ENCODE measurements at places on chromosomes 3 and 15.

- DNase-seq: peak; percentile 89
Measured at GRCh38 chr3:41200669-41201021, 1.3 kb downstream of the CTNNB1 start.

GRCh38 chr15:42358141-42358540, 1.2 kb upstream of the CAPN3 start:
- no peak for DNase-seq

DNA sequence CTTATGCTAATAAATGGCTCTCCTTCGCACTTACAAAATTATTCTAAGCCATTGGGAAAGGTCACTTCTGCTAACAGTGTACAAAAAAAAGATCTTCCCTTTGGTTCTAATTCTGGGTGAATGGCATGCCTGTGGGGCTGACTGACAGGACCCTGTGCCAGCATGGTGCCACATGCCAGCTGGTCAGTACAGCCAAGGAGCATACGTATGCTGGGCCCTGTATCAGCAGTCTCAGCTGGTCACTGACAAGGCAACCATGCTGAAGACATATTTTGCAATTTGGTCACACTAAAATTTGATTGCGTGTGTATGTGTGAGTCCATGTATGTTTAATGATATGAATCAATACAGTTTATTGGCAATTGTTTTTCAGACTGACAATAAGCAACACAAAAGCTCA, 246.1 kb downstream of the TBL1XR1 start:
- DNase-seq: no peak

DNA sequence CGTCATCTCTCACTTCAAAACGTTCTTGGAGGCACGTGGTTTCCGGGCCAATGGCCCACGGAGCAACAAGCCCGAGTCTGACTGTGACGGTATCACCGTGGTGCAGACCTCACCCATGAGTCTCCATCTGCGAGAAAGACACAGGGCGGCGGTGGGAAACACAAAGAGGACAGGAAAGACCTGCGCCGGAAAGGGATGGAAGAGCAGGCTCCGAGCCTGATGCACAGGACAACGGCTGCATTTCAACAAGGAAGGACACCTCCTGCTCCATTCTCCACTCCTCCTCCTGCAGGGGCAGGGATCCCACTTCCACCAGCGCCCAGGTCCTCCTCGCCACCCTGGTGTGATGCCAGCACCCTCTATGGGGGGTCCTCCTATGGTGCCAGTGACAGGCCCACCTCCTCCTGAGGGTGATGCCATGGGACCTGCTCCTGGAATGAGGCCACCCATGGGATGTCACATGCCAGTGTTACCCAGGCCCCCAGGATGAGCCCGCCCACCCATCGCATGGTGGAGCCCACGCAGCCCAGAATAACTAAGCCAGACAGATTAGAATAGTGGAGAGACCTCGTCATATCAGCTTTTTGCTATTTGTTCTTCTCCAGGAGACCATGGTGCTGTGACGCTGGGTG, 73.0 kb upstream of the PCSK6 start:
- DNase-seq: no peak

DNA sequence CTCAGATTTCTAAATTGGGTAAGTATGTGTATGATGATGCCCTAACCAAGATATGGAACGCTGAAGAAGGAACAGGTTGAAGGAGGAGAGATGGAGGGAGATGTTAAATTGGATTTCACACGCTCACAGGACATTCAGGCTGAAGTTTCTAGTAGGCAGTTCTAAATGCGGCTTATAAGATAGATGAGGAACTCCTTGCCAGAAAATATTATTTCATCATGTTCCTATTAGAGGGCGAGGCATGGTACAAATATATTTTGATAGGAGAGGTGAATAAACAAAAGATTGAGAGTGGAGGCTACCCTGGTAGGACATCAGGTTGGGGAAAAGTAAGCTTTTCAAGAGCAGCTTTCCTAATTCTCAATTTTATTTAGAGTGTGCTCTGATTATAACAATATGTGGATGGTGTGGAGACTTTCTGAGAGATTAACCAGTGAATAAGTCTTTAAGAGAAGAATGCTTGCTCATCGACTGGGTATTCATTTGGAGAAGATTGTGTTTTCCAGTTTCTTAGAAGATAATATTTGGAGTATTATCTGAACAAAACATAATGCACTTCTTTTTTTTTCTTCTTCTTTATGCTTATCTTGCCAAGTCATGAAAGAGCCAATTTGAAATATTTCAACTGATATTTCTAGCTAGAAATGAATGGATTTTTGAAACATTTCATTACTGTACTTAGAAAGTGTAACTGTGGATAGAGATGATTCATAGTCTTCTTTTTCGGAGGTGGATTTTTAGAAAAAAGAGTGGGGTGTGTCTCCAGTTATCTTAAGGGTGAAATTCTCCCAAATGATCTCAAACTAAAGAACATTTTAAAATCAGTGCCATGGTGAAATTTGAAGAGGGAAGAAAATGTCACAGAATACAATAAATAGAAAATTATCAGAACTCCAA, 88.5 kb downstream of the B3GALNT1 start:
- no peak for DNase-seq

GRCh38 chr3:49790626-49791411, 4.5 kb upstream of the IP6K1 start:
- DNase-seq: no peak

DNA sequence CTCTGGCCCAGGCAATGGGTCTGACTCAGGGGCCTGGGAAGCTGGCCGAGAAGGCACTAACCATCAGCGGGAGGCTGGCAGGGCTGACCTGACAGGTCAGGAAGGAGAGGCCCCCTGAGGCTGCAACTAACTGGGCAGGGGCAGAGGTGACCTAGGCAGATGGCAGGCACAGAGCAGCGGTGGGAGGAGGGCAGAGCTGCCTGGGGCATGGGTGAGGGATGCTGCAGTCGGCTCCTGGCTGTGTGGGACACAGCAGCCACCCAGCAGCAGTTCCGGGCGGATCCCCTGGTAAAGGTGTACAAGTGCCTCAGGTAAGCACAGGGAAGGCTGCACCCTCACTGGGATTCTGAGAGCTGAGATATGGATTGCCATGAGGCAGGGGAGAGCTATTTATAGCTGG, 236.1 kb downstream of the OCA2 start:
- no peak for DNase-seq

DNA sequence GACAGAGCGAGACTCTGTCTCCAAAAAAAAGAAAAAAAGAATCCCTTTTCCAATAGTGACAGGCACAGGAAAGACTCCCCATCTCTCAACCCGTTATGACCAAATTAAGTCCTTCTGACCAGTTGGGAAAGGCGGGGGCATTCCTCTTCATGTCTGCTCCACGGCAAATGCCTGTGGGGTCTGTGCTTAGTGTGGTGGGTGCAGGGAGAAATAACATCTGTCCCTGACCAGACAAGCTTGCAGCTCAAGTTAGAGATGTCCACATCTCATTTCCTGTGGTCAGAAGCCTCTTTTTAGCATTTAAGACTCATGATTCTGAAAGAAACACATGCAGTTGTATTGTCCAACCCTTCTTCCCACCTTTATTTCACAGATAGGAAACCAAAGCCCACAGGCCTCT, 16.2 kb downstream of the PLA1A start:
- no peak for DNase-seq

DNA sequence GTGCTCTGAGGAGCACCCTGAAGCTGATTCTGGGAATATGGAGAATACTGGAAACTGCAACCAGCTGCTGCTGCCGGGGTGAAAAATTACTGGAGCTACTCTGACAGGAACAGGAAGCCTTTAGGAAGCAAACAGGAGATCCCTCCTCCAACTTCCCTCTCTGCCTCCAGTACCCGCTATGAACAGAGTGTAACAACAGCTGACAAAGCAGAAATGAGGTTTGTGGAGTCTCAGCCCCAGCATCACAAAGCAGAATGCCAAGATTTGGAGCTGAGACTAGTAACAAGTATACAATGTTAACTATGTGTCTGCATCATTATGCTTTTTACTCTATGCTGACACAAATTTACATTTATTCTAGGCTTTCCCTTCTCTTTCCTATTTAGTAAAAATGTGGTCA, 22.7 kb upstream of the PIAS1 start:
- peak; percentile 79 for DNase-seq

- no peak for DNase-seq
Measured at GRCh38 chr3:189983612-189984011, 137.1 kb downstream of the P3H2 start.

- DNase-seq: no peak
Measured at GRCh38 chr3:112104774-112105173, 18.6 kb downstream of the C3orf52 start.

DNA sequence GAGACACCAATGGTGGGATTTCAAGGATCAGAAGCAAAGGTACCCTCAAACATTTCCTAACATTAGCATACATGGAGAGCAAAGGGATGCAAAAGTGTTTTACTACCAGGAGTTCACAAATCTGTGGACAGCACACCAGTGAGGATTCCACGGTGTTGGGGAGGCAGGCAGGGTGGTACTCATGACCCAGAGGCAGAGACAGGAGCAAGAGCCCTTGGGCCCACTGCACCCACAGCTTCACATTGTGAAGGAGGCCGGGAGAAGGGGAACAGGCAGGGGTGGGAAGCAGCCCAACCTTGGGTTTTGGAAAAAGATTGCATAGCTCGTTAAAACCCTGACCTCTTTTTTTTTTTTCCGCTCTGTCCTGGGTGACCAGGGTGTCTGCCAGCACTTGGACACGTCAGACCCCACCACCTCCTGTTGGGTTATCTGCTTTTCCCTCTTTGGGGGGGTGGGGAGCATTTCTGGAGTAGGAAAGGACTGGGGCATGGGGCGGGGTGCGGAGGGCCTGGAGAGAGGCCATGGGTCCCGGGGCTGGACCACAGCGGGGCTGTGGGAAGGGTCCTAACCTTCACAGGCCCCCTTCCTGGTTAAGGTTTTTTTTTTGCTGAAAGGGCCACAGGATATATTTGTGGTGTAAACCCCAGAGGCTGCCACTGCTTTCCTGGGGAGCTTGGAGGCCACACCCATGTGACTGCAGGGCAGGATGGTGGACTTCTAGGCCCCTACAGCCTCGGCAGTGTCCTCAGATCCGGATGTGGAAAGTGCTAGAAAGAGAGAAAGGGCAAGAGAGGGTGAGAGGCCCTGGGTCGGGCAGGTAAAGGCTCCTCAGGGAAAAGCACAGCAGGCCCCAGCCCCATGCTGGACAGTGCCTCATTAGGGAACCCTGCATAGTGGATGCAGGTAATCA, 12.5 kb downstream of the SH2D7 start:
- no peak for DNase-seq

DNA sequence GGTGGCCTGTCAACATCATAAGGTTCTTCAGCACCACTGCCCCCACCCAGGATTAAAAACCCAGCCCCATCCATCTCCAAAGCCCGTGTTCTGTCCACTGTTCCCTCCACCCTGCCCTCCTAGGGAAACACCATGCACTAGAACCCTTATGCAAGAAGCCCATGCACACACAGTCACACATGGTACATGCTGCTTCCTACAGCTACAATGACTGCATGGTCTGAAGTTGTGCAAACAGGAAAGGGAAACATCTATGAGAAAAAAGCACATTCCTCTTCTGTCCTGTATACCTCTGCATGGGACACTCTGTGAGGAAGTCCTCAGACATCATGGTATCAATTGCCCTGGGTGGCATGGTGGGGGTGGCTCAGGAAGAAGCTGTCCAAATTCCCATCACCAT, 108.6 kb upstream of the MRPS22 start:
- no peak for DNase-seq

DNA sequence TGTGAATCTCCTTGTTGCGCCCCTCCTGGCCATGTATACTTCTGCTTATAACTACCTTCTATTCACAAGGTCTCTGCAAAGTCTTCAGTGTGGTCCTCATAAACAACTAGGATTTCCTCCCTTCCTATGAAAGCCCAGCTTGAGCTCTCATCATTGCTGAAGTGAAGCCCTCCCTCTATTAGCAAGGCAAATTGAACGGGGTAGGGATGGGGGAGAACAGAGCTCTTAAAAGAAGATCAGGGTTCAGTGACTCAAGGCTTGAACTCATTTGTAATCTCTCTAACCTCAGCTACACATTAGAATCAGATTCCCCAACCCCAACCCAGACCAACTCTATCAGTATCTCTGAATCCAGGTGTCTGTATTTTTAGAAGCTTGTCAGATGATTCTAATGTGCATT, 88.3 kb upstream of the ST8SIA2 start:
- DNase-seq: no peak

DNA sequence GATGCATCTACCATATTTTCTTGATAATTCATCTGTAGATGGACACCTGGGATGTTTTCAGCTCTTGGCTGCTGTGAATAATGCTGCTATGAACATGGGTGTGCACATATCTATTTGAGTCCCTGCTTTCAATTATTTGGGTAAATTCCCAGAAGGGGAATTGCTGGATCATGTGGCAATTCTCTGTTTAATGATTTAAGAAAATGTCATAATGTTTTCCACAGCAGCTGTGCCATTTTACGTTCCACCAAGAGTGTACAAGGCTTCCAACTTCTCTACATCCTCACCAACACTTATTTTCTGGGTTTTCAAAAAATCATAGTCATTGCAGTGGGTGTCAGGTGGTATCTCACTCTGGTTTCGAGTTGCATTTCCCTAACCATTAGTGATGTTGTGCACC, 64.4 kb downstream of the NSMCE3 start:
- DNase-seq: no peak

Measured in Kasumi-1 (cell line).